ENCODE measurements at places on chromosomes 11 and 22.

DNA sequence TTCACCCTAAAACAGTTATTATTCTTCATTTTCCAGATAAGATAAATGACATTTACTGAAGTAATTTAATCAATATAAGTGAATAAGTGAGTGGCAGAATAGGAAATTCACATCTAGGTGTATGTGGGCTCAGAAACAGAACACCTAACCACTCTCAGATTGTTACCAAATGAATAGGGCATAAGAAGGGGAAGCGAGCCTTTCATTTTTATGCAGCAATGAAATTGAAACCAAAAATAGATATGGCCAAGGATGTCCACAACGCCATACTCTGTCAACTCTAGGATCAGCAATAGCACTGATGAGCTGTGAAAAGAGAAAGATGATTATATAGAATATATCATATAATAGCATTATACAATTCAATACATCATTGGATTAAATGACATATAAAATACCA lies 398.1 kb upstream of the API5 start:
- no peak for DNase-seq

GRCh38 chr11:65165410-65166317 lies 4.4 kb upstream of the SPDYC start:
- no peak for DNase-seq

GRCh38 chr11:69233744-69234570 lies 60.0 kb upstream of the MYEOV start:
- no peak for DNase-seq

GRCh38 chr11:131036514-131036913 lies 120.2 kb upstream of the SNX19 start:
- no peak for DNase-seq

DNA sequence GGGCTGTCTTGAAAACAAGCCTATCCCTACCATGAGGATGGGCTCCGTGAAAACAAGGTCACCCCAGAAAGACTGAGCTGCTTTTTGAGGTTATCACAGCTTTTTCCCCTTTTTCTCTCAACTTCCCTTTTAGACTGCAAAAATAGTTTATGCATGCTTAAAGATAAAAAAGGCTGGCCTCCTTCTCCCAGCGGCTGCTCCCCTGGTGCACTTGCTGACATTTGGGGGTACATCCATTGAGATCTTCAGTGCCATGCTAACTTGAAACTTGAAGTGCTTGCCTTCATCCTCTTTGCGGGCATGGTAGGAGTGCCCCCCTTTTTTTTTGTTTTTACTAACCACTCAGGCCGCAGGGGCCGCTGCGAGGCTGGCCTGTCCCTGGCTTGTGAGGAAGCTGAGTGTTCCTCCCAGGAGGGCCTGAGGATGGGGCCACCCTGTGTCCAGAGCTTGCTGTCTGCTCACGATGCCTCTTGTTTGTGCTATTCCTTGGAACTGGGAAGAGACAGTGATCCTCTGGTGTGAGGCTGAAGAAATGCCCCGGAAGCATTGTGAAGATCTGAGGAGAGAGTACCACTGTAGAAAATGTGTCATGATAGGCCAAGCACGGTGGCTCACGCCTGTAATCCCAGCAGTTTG lies 2.2 kb downstream of the TANGO2 start:
- no peak for DNase-seq

- DNase-seq: no peak
These were observed 3.6 kb upstream of the GAS2L1 start for GRCh38 chr22:29302681-29303465.

DNA sequence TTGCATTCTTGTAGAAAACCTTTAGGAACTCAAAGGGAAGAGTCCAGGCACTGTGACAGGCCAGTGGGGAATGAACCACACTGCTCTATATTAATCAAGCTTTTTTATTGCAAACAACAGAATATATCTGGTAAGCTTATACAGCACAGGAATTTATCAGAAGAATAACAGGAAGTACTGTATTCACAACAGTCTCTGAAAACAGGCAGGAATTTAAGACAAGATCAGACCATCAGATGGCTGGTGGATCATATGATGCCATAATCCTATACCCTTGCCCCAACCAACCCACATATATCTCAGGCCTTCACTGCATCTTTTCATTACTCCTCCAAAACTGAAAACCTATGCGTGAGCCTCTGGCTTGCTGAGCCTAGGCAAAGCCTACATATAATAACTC lies 1.0 kb upstream of the HTATIP2 start:
- no peak for DNase-seq

GRCh38 chr11:18050848-18051247 lies 4.8 kb upstream of the TPH1 start:
- no peak for DNase-seq

DNA sequence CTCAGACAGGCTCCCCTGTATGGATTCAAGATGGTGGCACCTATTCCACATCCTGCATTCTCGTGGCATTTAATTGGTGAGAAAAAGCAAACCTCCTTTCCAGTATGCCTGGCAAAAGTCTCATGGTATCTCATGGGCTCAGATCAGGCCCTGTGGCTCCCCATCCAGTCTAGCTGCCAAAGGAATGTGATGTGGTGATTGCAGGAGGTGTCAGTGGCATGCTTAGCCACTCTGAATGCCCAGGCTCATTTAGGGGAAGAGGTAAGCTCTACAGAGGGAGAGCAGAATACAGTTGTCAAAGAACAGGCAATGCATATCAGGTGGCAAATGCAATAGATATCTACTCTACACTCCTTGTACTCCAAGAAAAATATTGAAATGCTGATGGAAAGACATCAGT lies 146.7 kb downstream of the SPATA19 start:
- DNase-seq: no peak

GRCh38 chr11:134584706-134585445 lies 172.8 kb upstream of the B3GAT1 start:
- no peak for DNase-seq

GRCh38 chr11:44016546-44017442 lies 31.0 kb upstream of the ACCSL start:
- DNase-seq: no peak

GRCh38 chr22:46984751-46985506 lies 222.5 kb downstream of the TBC1D22A start:
- no peak for DNase-seq

Measured in amygdala (tissue), 56 donors.